ENCODE measurements at places on chromosomes 6 and 20.

- DNase-seq: no peak
Observed at GRCh38 chr20:59378966-59379365, 78.6 kb downstream of the EDN3 start.

DNA sequence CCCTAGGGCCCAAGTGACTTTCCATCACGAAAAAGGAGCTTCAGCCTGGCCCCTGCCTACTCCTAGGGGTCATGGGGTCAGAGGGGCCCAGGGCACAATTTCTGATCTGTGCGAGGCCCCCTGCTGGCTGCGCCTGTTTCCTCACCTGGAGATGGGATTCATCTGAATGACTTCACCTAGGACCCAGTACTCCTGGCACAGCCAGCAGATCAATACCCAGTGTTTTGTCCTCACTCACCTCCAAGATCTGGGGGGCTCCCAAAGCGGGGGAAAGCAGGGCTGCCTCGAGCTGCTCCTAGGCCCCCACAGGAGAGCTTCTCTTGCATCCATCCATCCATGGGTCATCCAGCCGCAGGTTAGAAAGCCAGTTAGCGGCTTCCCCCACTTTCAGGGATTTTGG, 33.8 kb downstream of the CD40 start:
- DNase-seq: peak; percentile 55

GRCh38 chr20:17109307-17109706, 117.5 kb upstream of the PCSK2 start:
- no peak for DNase-seq

- DNase-seq: no peak
Observed at GRCh38 chr6:89315249-89315885, at the start of gene GABRR2. Gene GABRR2 (minus strand): TSS chr6:89315299. CDS start chr6:89315165, 134 bp downstream.

DNA sequence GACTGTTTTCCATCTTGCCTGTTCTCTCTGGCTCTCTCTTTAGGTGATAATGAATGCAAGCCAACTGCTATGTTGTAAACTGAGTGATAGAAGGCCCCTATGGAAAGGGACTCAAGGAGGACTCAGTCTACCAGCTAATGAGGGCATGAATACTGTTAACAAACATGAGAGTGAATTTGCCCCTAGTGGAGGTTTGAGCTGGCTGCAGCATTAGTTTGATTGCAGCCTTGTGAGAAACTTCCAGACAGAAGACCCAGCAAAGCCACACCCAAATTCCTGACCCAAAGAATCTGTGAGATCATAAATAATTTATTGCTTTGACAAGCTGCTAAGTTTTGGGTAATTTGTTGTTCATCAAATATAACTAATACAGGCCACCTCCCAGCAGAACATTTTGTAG, 50.0 kb upstream of the PLCB1 start:
- no peak for DNase-seq

- DNase-seq: no peak
Observed at GRCh38 chr6:167533851-167534250, 209.0 kb downstream of the TTLL2 start.

GRCh38 chr6:15522427-15522826, 140.4 kb downstream of the DTNBP1 start:
- DNase-seq: no peak

GRCh38 chr6:147180926-147181325, 23.3 kb upstream of the STXBP5 start:
- no peak for DNase-seq

DNA sequence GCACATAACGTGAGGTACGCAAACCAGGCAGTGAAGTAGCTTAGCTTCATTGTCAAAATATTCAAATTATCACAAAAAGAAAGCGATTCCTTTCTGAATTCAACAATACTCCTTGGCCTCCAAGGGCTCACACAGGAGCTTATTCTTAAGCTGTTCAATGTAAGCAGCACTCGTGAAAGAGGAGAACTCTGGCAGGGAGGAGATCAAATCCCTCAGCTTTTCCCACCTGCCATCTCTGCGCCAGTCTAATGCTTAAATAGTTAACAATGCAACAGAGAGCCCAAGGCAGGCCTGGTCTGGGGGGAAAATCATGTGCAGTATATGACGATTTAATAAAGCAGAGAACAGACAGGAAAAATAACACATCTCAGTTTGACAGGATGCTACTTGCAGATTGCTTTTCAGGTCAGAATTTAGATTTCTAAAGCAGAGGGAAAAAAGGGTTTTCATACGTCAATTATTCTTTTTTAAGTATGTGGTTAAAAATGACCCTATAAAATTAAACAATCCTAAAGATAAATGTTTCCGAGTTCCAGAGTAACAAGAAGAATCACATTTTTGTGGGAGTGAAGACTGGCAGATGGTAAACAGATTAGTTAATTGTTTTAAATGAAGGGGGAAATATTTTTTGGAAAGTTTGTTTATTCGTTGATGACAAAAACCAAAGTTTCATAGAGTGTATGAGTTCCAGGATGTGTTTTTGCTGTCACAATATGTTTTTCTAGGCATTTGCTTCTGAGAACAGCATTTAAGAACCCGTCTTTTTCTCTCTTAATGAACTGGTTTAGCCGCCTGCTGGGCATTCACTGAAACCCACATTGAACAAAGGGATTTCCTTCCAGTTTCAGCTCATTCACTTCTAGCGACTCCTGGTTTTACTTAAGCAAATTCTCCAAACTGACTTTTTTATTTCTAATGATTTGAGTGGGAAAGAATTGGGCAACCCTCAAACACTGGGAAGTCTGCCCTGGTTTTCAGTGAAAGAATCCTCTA, 45.9 kb downstream of the PLAGL1 start:
- no peak for DNase-seq

DNA sequence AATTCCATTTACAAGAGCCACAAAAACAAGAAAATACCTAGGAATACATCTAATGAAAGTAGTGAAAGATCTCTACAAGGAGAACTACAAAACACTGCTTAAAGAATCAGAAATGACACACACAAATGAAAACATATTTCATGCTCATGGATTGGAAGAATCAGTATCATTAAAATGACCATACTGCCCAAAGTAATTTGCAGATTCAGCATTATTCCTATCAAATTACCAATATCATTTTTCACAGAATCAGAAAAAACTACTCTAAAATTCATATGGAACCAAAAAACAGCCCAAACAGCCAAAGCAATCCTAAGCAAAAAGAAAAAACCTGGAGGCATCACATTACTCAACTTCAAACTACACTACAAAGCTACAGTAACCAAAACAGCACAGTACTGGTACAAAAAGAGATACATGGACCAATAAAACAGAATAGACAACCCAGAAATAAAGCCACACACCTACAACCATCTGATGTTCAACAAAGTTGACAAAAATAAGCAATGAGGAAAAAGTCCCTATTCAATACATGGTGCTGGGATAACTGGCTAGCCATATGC, 24.3 kb downstream of the REV3L start:
- DNase-seq: no peak

DNA sequence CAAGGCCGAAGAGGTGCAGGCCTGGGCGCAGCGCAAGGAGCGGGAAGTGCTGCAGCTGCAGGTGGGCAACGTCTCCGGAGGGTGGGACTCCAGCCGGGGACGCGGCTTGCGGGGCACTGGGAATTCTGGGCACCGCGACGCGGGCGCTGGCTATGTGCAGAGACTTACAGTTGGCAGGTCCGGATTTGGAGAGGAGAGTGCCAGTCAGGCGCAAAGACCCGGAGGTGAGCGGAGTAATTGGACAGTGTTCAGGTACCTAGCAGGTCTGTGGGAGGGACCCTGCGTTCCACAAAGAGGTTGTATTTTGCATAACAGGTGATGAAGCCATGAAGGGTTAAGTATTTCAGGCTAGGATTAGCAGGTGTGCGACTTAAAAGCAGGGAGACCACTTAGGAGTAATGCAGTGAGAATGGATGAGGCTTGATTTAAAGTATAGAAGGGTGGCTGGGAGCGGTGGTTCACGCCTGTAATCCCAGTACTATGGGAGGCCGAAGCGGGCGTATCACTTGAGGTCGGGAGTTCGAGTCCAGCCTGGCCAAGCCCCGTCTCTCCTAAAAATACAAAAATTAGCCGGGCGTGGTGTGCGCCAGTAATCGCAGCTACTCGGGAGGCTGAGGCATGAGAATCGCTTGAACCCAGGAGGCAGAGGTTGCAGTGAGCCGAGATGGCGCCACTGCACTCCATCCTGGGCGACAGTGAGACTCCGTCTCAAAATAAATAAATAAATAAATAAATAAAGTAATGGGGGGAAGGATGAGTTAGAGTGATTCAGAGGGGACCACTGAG, 1.0 kb downstream of the MRPS26 start:
- no peak for DNase-seq

DNA sequence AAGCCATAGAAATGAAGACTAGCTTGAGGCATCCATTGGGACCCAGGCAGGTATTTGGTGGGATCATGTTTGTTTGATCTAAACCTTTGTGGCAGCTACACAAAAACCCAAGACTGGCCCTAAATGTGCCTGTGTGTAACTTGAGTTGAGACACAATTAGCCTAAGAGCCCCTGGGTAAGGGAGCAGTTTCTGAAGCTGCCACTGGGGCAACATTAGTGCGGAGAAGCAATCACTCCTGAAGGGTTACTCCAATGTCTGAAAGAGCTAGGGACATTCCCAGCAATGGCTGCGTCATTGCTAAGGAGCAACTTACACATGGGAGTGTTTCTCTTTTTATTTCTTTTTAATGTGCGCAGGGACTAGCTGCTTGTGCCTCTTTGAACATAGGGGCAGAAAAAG, 67.9 kb upstream of the EEF1E1 start:
- DNase-seq: no peak

GRCh38 chr6:12138936-12139335, 126.8 kb downstream of the HIVEP1 start:
- no peak for DNase-seq

DNA sequence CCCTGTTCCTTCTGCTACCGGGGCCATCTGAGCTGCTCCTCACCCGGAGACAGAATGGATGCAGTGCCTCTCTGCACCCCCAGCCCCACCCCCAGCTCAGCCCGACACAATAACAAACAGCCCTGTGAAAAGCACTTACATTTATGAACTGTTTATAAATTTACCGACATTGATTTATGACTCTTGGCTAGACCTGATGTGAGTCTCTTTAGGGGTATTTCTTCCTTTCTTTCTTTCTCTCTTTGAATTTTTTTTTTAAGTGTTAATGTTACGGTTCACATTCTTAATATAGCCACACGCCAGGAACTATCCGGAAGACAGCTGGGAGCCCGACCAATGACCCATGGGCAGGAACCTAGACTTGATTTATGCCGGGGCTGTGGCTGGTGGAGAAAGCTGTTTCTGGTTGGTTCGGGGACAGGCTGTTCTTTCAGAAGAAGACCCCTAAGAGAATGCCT, 266.3 kb downstream of the CDC5L start:
- DNase-seq: no peak

DNA sequence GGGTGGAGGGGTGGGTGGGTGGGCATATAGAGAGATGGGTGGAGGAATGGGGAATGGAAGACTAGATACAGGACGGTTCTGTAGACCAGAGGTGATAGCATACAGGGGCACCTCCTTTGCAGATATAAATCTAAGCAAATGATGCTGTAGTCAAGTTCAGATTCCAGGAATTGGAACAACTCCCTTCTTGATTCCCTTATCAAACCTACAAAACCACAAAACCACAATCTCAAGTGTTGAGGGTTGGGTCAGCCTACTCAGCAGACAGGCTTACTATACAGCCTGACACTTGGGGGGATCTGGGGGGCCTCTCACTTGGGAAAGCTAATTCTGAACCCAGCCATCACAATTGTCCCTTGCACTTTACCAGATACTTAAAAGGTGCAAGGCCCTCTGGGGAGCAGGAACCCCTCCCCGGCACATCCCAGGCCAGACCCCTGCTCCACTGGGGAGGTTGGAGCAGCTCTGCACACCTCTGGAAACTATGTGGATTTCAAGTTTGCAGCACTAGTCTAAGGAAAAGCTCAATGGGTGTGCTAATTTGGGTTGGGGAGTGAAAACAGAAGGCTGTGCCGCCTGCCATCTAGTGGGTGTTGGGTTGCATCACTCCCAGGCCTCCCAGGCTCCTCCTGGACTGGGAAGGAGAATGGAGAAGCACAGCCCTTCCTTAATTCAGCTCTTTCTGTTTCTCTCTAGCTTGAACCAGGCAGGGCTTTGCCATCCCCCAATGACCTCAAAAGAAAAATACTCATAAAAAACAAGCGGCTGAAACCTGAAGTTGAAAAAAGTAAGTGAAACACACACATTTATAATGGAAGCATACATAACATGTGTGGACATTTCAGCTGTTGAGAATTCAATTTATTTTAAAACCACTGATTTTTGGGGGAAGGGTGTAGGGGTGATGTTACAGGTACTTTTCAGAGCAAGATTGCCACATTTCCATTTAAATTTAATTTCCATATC, 121.2 kb upstream of the LAMP5 start:
- no peak for DNase-seq

DNA sequence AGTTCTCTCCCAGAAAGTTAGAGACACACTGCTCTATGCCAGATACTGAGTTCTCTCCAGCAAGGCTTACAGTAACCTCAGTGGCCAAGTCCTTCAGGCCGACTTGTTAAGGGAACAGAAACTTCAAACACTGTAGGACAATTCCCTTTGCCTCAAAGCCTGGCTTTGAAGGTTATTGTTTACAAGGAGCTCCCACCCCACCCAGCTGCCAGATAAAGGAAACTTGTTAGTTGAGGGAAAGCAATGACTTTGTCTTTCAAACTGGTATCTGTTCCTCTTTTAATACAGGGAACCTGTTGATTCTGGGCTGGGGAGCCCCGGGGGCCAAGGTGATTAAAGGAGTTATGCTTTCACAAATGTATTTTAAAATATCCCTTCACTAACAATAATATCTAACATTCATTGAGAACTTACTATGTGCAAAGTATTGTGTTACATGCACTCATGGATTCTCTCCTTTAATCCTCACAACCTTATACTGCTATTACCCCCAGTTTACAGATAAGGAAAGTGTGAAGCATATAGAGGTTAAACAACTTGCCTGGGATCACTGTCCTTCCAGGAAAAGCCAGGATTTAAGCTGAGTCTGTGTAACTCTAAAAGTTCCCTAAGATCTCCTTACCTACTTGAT, 27.6 kb upstream of the CDKN1A start:
- DNase-seq: no peak
